ENCODE measurements at places on chromosomes 3 and 15.

DNA sequence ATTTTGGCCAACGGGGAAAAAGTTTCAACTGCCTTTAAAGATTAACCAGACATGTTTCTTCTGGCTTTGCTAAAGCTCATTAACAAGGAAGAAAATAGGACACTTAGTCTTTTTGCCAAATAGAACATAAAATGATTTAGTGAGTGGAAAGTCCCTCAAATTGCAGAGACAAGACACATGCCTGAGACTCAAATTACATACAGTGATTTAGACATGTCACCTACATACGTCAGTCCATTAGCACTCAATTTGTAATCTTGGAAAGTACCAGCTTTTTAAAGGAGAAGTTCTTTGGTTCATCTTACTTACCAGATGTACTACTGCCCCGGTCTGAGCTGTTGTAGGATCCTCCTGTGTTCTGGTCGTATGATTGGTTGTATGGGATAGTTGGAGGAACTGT is 1134.2 kb downstream of the ROBO1 start:
- DNase-seq = no peak

DNA sequence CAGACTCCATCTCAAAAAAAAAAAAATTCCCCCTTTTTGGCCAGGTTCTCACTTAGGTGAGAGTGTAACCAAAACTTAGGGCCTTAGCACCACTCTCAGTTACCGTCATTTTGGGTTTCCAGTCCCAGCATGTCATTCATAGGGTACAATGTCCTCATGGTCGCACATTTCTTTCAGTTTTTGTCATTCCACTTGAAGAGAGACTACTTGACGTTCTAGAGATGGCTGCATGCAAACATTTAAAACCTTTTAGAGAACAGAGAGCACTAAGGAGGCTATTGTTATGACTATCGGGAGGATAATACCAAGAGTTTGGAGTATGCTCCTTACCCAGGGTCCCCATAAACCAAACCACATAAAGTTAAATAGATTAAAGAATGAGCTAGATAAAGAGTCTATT is 37.9 kb upstream of the THUMPD3 start:
- no peak for DNase-seq

DNA sequence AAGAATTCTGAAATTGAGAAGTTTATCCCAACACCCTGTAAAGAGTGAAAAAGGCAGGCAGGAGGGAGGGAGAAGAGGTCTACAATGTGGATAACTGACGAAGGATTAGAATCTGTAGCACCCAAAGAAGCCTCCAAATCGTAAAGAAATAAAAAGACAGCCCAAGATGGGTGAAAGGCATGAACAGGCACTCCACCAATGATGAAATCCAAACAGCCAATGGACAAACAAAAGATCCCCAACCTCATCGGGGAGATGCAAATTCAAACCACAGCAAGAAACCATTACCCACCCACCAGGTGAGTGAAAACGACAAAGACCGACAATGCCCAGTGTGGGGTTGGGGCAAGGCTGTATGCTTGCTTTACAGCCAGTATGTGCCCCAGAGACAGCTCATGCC is 85.6 kb downstream of the IQSEC1 start:
- no peak for DNase-seq

- DNase-seq = no peak
Observed at GRCh38 chr3:143901105-143901504, 52.8 kb upstream of the SLC9A9 start.
